ENCODE measurements at places on chromosomes 2 and 18. TPM values are rescaled to one million over a fixed set of nuclear protein-coding genes. Genes with fewer than 3 reads are reported as not detected.

Gene MYO1B
- total RNA-seq, result 3.9 TPM

Gene SNORC
- total RNA-seq, result 2.5 TPM

Gene KIF5C
- total RNA-seq, result 18.2 TPM

Gene SIX2
- total RNA-seq, result not detected

Gene TEX44
- total RNA-seq, result not detected

Gene CTIF
- total RNA-seq, result 4.2 TPM

Gene DPY30
- total RNA-seq, result 78.2 TPM

Gene POTEI
- not detected for total RNA-seq

Gene HOXD13
- not detected for total RNA-seq

Gene ALPI
- total RNA-seq, result not detected

DNA sequence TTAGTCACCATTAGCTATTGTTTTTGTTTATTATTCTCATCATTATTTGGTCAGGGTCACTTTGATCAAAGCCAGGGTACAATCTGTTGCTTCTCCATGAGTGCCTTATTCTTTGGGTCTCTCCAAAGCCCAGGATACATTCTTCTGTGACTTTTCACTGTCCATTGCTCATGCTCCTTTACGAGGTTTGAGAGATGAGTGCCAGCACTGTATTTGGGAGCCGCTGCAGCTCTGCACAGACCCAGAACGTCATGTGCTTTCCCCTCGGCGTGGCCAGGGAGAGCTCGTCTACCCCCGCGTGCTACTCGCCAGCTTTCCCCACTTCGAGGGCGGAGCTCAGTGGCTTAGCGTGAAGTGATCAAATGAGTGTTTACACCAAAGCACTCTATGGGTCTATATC is 123.7 kb downstream of the COL6A3 start:
- DNase-seq, result no peak

DNA sequence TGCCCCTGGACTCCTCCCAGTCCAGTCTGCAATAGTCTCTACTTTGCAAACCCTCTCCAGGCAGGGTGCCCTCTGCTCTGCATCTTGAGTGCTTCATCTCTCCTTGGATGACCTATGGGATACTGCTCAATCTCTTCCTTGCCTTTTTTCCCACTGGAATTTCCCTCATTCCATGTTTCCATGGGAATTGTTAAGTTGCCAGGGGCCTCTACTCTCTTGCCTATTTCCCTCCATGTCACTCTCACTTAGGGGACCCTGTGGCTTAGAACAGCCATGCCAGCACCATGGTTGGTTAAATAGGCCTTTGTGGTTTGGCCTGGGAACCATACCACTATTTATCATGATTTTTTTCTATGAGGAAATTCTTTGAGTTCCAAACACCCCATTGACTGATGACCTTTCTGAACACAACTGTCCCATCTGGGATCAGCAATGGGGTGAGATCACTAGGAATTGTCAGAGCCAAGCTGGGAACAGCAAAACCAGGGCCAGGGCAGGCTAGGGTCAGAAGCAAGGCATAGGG is 91.4 kb upstream of the RBMS1 start:
- no peak for DNase-seq

- DNase-seq, result no peak
Observed at GRCh38 chr2:40371525-40372282, 80.2 kb downstream of the SLC8A1 start.

GRCh38 chr2:111662771-111663470 is 221.1 kb downstream of the ANAPC1 start:
- no peak for DNase-seq

GRCh38 chr18:59907172-59907571 is 7.4 kb downstream of the PMAIP1 start:
- DNase-seq, result no peak

DNA sequence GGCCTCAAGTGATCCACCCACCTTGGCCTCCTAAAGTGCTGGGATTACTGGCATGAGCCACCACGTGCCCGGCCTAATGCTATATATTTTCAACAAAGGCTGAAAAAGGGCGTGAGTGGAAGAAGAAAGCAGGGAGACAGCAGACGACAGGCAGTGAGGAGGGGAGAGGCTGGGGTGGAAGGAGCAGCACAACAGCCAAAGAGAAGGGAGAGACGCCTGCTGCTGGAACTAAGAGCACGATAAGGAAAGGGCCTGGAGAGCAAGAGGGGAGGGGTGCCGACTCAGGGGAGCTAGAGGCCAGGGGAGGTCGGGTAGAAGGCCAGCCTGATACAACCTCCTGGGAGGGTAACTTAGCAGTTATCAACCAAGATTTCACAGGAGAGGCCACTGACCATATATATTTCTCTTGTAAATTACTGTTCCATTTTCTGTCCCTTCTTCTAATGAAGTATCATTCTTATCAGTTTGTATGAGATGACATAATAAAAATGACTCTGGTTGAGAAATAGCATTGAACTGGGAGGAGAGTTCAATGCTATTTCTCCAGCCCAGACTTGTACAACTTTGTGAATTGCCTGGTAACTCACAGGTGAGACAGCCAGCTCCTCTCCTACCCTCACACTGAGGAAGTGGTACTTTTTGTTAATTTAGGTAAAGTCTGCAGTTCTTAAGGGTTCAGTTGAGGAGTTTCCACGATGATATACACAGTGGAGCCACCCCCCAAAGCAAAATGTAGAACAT is 5.8 kb upstream of the RNU4ATAC start:
- DNase-seq, result no peak

- DNase-seq, result no peak
Observed at GRCh38 chr2:215981115-215981514, 32.2 kb downstream of the MREG start.

DNA sequence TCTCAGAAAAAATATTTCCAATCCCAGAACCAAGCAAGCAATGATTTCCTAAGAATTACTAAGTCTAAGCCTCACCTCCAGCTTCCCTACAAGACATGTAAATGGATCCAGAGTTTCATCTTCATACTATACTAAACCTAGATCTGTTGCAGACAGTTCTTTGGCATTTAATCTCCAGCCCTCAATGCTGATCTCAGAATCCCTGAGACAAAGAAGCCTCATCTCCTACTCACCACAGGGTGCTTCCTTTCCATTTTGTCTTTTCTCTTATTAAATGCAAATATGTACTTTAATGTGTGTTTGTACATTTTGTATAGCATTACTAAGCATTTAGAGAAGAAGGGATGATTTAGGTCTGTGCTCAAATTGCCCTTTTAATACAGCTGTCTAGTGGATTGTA is 954.9 kb downstream of the TDRD15 start:
- no peak for DNase-seq

DNA sequence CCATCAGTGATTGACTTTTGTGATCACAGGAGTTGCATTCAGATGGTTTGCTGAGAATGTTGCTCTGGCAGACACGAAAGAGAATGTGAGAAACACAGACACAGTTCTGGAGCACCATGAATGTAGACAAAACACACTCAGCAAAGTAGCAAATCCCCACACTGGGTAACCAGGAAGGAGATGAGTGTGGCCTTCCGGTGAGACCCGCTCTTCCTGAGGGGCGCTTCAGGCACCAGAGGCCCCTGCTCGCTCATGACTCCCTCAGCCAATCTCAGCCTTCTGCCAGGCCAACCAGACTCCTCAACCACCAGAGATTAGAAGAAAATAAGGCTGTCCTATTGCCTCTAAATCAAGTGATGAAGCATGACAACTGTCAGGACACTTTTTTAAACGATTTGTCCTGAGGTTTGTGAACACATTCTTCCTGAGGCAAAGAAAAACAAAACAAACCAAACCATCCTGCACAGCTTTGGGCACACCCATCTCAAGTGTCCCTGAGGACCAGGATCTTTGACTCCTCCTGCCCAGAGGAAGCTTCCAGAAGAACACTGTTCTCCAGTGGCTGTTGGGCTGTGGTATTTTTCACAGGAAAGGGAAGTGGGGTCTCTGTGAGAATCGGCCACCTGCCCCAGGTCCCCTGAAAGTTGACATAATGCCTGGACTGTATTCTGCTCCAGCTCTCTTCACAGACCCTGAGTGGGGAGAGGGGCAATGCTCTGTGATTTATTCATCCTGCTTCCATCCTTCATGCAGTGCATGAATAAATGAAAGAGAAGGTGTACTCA is 152.8 kb downstream of the BCL11A start:
- DNase-seq, result no peak

DNA sequence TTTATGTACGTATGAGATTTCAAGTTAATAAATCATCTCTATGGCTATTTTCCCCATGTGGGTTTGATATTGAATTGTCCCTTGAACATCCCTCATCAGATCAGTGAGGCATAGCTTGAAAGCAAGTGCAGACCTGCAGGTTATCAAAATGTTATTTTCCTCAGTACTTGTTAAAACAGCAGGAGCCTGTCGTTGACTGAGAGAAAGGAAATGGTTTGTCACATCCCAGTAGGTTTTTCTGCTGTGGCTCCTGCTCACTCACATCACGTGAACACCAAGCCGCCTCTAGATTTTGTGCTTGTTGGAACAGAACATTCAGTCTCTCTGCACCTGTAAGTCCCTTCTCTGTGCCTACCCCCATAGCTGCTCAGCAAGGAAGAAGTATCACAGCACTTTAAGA is 340.3 kb downstream of the CELF4 start:
- DNase-seq, result no peak

DNA sequence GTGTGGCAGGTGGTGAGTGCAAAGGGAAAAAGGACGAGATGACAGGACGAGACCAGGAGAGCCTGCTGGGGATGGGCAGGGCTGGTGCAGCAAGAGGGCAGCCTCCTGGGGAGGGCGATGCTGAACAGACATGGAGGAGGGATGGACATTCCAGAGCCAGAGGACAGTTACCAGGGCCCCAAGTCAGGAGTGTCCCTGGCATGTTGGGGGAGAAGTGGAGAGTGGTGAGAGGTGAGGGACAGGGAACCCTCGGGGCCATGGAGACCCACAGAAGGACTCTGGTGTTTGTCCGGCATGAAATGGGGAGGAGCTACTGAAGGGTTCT is 19.0 kb downstream of the MTERF4 start:
- DNase-seq, result no peak

- peak; percentile 39 for DNase-seq
Observed at GRCh38 chr2:68909793-68910674, 38.8 kb upstream of the BMP10 start.

DNA sequence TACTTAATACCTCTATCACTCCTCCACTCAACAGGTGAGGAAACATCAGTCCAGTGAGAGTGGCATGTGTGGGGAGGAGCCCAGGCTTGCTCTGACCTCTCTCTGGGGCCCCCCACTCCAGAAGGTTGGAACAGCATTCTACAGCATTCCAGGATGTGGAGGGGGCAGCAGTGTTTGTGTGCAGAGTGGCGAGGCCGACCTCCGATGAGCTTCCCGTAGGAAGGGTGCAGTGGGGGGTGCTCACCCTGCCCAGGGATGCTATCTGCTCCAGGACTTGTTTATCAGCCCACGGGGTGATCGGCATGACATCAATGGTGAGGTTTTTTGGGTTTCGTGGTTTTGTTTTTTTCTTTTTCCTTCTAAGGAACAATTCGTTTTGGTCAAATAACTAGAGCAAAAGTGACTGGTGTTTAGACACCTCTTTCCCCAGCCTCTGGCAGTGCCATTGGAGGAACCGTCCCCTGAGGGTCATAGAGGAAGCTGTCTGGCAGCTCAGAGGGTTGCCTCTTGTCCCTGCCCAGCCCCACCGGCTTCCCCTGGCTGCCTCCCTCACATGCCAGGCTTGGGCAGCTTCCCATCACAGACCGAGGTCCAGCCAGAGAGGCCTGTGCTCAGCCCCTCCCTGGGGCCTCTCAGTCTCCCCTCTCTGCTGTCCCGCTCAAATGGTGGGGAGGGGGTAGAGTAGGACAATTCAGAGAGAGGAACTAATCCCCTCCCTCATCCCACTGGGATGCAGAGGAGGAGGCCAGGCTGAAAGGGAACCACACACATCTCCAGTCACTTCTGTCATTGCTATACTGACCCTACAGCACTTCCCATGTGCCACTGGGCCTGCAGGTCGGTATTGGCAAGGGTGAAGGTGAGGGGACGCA is 96.5 kb downstream of the ZFP36L2 start:
- DNase-seq, result peak; percentile 64

GRCh38 chr2:127045792-127046501 is 61.0 kb downstream of the BIN1 start:
- no peak for DNase-seq

DNA sequence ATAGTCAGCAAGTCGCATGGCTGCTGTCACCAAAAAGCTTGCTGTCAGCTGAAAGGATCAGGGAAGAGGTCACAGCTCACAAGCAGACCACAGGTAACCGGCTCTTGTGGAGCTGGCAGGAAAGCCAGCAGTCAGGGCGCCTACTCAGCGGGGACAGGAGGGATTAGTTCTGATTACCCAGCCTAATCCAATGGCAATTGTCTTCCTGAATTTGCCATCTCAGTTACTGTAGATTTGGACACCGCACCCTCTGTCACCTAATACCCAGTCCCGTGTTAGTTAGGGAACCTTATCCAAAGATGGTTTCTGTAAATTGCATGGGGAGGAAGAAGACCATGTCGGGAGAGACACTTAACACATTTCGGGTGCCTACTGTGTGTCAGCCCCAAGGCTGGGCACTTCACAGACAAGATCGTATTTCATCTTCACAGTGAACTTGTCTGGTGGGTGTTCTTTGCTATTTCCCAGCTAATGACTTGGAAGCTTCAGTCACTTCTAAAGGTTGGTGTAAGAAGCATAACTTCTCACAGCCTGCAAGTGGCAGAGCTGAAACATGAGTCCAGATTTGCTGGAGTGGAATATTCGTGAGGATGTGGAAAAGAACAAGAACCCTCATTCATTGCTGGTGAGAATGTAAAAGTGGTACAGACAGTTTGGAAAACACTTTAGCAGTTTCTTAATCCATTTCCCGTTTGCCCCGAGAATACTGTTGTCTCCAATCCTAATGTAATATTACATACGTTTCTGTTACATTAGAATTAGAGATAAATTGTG is 9.9 kb downstream of the ALPK2 start:
- no peak for DNase-seq

GRCh38 chr2:74021407-74021755 is 36.7 kb downstream of the TET3 start:
- DNase-seq, result no peak

GRCh38 chr2:197191940-197192322 is 118.6 kb downstream of the ANKRD44 start:
- peak; percentile 58 for DNase-seq

DNA sequence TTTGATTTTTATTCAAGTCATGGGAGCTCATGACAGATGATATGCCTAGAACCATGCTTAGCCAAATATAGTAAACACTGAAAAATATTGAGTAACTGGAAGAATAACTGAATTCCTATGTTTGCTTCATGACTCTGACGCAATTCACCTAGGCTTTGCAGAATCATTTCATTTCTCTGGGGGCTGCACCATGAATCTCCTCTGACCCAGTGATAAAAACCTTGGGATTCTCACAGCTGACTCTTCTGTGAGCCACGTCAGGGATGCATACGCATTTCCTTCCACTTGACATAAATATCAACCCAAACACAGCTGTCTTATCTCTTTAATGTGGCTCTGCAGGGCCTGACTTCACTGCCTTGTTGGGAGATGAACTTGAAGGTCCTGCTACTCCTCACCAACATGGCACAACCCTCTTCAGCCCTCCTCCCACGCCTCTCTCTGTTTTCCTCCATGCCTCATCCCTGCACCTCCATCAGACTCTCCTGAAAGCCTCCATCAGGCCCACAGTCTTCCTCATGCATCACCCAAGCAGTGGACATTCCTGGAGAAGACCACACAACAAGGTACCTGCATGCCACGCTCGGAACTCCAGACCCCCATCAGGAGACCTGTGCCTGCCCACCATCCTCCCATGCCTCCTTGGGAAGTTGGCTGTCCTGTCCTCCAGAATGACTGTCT is 29.8 kb downstream of the COL6A3 start:
- DNase-seq, result no peak
